ENCODE measurements at places on chromosomes 12 and 14.

GRCh38 chr14:92316176-92316575, 6.8 kb upstream of the SLC24A4 start:
- no peak for DNase-seq

GRCh38 chr12:110050927-110051326, 2.6 kb upstream of the C12orf76 start:
- no peak for DNase-seq

- no peak for DNase-seq
Measured at GRCh38 chr12:72035625-72036024, 97.0 kb downstream of the TPH2 start.

- DNase-seq = no peak
Measured at GRCh38 chr12:15631007-15631715, 158.0 kb downstream of the EPS8 start.

GRCh38 chr12:46266382-46266791, 2.5 kb downstream of the SLC38A1 start:
- no peak for DNase-seq

GRCh38 chr14:83594874-83595273, 1935.1 kb upstream of the FLRT2 start:
- DNase-seq = no peak
